Ovary (tissue), 10 donors: ENCODE measurements at places on chromosomes 12 and 14. TPM values are rescaled to one million over a fixed set of nuclear protein-coding genes. Genes with fewer than 3 reads are reported as not detected.

Gene RHOJ
- total RNA-seq: 22.0 TPM

Gene KCNA5
- 0.74 TPM for total RNA-seq

Gene ACOT4
- total RNA-seq: 1.4 TPM

Gene KRT71
- total RNA-seq: not detected

DNA sequence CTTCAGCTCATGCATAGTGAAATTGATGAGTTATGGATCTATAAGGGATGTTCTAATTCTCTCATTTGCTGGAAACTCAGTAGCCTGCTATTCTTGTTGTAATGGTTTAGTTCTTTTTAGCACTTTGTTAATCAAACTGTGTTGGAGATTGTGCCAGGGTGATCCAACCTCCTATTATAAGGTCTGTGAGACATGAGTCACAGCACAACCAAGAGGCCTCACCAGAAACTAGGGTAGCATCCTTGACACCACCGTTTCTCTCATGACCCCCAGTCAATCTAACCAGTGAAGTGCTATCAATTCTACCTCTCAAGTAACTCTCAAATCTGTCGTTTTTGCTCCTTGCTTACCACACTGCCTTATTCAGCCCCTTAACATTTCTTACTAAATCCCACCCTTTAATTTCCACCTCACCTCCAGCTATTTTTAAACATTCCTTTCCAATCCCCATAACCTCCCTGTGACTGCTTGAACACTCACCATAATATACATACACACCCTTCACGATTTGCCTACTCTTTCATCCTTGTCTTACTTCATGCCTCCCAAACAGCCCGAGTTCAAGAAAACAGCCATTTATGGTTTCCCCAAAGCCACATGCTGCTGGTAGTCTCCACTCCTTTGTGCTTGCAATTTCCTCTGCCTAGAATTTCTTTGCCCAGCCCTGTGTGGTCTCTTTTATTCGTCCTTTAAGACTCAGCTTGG lies 53.9 kb upstream of the NUDT4 start:
- no peak for DNase-seq

DNA sequence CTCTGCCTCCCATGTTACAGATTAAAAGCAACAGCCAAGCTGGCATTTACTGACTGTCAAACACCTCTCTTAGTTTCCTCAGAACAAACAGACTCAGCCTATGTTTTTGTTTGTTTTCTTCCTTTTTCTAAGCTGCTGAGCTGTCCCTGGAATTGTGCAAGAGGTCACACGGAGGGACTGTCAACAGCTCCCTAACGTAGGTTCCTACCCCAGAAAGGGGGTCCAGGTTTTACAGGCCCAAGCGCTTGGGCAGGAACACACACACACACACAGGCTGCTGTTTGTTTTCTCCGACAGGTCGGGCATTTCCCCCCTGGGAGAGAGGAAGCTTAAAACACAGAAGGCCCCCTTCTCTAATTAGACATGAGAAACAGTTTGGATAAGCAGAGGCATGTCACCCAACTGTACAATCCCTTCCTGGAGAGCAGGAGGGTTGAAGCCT lies 739.6 kb upstream of the TBX3 start:
- no peak for DNase-seq

GRCh38 chr12:114399664-114400211 lies 6.2 kb downstream of the TBX5 start:
- no peak for DNase-seq

DNA sequence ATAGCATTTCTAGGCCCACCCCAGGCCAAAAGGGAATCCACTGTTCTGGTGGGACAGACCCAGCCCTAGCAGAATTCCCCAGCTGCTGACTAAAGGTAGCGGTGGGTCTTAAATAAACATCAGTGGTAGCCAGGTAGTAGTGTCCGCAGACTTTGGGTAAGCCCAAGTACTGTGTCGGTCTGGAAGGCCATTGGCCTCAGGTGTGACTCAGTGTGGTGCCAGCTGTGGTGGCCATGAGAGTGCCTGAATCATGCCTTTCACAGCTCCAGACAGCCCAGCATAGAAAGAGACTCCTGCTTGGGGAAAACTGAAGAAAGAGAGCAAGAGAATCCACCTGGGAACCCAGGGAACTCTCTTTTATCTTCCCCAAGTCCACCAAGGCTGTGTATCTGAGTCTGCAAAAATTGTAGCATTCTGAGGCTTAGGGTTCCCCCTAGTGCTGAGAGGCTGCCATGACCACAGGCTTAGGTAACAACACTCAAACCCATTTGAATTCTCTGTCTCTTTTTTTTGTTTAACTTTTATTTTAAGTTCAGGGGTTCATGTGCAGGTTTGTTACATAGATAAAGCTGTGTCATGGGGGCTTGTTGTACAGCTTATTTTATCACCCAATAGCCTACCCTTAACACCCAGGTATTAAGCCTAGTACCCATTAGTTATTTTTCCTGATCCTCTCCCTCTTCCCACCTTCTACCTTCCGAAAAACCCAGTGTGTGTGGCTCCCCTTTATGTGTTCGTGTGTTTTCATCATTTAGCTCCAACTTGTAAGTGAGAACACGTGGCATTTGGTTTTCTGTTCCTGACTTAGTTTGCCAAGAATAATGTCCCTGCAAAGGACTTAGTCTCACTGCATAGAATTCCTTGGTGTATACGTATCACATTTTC lies 16.7 kb upstream of the CD163L1 start:
- DNase-seq: no peak

- DNase-seq: no peak
Observed at GRCh38 chr14:40447017-40447416, 1014.8 kb upstream of the FBXO33 start.

DNA sequence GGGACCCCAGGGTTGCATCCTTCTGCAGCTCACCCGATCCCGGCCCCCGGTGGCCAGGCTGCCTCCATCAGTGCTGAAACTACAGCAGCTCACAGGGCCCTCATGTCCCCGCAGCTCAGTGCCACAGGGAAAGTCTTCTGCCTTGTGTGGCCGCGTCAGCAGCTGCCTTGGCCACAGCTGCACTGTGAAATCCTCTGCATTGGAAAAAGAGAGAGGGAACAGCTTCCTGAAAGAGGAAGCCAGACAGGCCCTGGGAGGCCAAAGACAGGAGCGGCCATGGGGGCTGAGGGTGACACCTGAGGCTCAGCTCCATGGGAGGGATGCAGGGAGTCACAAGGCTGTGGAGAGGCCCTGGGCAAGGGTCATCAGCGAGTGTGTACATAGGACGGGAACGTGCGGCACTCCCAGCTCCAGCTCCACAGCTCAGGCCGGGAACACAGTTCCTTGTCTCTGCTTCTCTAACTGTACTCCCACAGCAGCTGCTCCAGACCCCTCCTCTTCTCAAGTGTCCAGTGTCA lies 32.7 kb downstream of the PARP2 start:
- no peak for DNase-seq

DNA sequence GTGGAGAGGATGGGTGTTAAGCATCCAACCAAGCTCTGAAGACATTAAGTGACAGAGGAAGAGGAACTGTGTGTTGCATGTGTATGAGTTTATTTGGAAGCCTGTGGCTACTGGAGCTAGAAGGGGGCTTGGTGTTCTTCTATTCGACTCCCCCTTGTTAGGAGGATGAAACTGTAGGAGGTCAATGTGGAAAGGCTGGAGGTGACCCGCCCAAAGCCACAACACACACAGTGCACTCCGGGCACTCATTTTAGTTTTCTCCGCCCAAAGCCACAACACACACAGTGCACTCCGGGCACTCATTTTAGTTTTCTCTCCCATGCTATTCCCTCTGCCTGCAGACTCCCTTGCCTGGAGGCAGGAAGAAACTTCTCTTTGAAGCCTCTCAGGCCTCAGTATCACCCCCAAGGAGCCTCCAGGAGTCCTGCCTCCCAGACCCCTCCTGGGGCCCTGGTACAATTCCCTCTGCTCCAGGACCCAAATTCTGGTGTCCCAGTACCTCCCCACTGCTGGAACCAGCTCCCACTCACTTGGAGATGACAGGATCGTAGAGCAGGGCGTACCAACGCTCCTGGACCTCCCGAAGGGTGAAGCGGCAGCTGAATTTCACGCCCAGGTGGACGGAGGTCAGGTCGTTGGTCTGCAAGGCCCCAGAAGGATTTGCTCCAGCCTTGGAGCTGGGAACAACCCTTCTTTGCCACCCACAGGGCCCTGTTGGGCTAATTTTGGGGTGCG lies 3.8 kb downstream of the MCRS1 start:
- no peak for DNase-seq

- no peak for DNase-seq
Observed at GRCh38 chr12:128121424-128121823, 145.5 kb upstream of the TMEM132C start.

DNA sequence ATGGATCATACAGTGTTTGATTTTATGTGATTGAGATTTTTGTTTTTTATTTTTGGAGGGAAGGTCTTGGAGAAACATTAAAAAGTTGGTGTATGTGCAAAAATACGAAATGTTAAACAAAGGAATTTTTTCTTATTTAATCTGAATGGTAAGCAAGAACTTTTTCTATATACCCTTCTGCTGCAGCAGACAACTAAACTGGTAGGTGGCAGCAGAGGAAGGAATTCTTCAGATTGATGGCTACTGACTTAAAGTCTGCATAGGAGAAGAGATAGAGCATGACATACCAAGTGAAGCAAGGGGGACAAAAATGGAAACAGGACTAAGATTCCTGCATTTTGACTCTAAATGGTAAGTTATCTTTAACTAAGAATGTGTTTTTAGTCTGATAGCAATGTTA lies 42.0 kb upstream of the A2ML1 start:
- no peak for DNase-seq

GRCh38 chr12:52338241-52338960 lies 17.2 kb upstream of the KRT83 start:
- DNase-seq: no peak

DNA sequence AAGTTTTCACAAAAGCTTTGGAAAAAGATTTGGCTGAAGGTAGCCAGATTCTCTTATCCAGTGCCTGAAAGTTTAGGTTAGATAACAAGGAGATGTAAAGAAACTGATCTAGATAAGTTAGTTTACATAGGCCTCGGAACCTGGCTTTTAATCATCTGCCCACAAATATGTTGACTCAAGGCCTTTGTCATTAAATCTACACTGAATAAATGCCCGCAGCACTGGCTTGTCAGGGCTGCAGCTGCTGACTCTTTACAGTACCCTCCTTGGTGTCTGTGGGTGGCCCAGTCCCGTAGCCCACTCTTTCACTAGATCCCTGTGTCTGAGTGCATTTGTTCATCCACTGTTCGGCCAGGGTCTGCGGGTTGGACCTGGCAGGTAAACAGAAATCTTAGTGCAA lies 58.0 kb downstream of the TMEM116 start:
- DNase-seq: no peak

GRCh38 chr12:64538121-64538520 lies 72.2 kb upstream of the RASSF3 start:
- no peak for DNase-seq

- peak; percentile 66 for DNase-seq
Observed at GRCh38 chr14:96038920-96039632, at the start of gene C14orf132. Gene C14orf132, plus strand, starts transcription at chr14:96039362. Its CDS starts 139 bp downstream, at chr14:96039501.

GRCh38 chr12:125677829-125678228 lies 612.6 kb downstream of the AACS start:
- DNase-seq: no peak
